ENCODE measurements at places on chromosomes 3 and 15.

- no peak for DNase-seq
Measured at GRCh38 chr3:148833223-148833622, 5.6 kb downstream of the CPB1 start.

GRCh38 chr3:197514786-197515355 lies 40.9 kb downstream of the BDH1 start:
- no peak for DNase-seq

- DNase-seq: no peak
Measured at GRCh38 chr3:9817436-9817835, 7.4 kb downstream of the TTLL3 start.

- DNase-seq: no peak
Measured at GRCh38 chr3:189143321-189143720, 28.4 kb upstream of the TPRG1 start.

- no peak for DNase-seq
Measured at GRCh38 chr15:68776477-68777270, 44.0 kb downstream of the ANP32A start.

- DNase-seq: no peak
Measured at GRCh38 chr15:88397506-88397905, 69.7 kb downstream of the MRPL46 start.

GRCh38 chr3:122019493-122019892 lies 2.6 kb downstream of the ILDR1 start:
- no peak for DNase-seq

DNA sequence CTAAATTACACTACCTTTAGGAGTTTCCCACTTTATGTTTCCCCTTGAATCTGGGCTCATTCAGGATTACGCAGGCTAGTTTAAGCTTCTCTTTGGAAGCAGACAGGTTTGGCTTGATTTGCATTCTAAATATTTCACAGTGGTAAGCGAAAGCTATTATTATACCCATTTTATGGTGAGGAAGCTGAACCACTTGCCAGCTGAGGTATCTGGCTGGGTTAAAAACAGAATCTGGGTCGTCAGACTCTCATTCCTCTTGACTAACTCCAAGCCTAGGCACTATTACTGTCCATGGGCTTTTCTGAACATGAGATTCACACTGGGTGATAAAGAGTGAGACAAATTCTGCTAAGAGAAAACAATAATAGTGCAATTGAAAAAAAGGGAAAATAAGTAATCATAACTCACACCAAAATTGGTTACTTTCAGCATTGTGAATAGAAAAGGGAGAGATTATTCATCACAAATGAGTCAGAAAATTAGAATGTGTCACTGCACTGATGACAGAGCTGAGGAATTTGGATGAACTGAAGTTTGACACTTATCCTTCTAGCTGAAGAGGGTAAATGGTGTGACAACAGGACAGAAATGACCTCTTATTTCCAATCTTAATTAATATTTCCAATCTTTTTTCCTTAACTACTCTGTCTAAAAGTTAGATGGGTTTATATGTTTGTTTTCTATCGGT lies 211.3 kb downstream of the TIGIT start:
- DNase-seq: no peak

- no peak for DNase-seq
Measured at GRCh38 chr3:102036017-102036416, 186.7 kb downstream of the NFKBIZ start.

- DNase-seq: no peak
Measured at GRCh38 chr15:69668963-69669362, 216.3 kb downstream of the RPLP1 start.

DNA sequence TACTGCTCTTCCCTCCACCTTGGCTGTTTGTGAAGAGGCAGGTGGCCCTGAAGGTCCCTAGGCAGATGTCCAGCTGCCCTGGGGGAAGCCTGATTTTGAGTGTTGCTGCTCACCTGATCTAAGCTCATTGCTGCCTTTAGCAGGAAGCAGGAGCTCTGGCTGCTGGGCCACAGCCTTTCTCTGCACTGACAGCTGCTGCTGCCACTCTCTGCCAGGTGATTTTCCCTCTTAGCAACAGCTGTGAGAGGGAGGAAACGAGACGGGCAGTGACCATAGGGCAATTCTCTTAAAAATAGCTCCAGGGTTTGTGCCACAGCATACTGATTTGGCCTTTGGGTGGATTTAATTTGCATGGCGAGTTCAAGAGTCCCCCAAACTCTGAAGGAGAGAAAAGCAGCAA lies 415.8 kb upstream of the SEMA6D start:
- no peak for DNase-seq

- DNase-seq: no peak
Measured at GRCh38 chr3:17110660-17111396, 226.1 kb downstream of the PLCL2 start.

GRCh38 chr3:195094191-195094921 lies 176.6 kb downstream of the XXYLT1 start:
- DNase-seq: no peak

- no peak for DNase-seq
Measured at GRCh38 chr3:37628711-37629301, 232.9 kb upstream of the CTDSPL start.

GRCh38 chr3:126852511-126852910 lies 130.4 kb upstream of the PLXNA1 start:
- no peak for DNase-seq

All from stimulated activated CD8-positive, alpha-beta memory T cell treated with anti-CD3 and anti-CD28 coated beads, Interleukin-15, amount 100 ng/mL, for 48 hours (primary cell).